ENCODE measurements at places on chromosomes 16 and 17. TPM values are rescaled to one million over a fixed set of nuclear protein-coding genes. Genes with fewer than 3 reads are reported as not detected.

DNA sequence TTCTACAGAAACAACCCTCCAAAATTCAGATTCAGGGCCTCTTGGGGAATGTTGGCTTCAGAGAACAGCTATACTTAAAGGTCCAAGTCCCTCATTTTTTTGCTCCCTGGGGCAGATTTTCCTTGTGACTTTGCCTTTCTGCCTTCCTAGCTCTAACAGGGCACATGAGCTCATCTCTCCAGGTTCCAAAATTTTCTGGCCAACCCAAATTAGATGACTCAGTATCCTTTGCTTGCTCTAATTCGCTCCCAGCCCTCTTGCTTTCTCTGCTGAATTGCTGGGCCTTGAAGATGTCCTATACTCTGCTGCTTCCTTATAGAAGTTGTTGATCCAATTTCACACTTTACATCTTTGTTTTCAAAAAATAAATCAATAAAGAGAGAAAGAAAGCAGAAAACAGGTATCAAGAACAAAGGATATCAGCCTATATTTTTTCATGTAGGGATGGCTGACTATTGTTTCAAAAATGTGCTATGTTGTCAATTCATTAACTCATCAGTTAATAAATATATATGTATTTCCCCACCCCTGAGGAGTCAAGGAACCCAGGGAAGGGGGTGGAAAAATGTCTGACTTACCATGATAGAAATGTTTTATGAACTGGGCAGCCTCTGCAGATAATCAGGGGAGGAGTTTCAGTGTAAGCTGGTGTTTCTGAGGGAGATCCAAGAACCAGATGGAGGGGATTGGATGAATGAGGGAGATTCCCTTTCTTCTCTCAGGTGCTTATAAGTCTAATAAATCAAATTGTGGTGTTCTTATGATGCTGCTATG is 1.0 kb upstream of the KRTAP4-2 start:
- no peaks in the 10 kb centered on the region for H3K36me3 ChIP-seq
- no peak overlapping the region for H3K27ac ChIP-seq
- DNase-seq, result no peak
- H3K27me3 ChIP-seq, result no peaks in the 10 kb centered on the region

DNA sequence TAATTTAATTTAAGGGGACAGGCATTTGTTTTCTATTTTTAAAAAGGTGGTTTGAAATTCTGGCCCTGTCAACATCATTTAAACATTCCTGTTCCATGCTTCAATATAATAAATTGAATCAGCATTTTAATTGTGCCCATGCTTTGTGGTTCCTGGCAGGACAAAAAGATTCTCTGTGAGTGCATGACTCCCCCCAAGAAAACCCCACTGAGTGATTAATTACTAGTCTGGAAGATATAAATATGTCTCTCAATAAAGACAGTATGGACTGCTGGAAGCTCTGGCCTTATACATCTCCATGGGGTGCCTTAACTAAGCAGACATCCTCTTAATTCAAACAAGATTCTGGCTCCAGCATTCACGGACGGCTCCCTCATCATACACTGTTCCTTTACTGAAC is 95.0 kb upstream of the PSMD7 start:
- no peak for DNase-seq
- H3K4me1 ChIP-seq, result peaks cover 19% of the 10 kb centered on the region
- no peaks in the 10 kb centered on the region for H3K27me3 ChIP-seq
- H3K4me3 ChIP-seq, result no peak overlapping the region
- no peak overlapping the region for H3K27ac ChIP-seq
- no peaks in the 10 kb centered on the region for H3K36me3 ChIP-seq

DNA sequence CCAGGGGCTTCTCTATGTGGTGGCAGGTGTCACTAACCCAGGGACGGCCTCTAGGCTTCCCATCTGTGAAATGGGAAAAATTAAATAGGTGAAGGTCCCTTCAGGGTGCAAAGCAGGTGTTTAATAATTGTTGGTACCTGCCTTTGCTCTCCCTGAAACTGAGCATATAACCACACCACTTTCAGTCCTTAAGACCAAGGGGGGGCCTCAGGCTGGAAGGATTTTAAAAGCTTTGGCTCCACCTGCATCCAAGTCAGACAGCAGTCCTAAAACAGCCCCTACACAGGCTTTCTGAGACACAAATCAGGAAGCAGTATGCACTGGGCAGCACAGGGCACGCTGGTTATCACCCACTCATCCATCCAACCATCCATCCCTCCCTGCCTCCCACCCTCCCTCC is 55.0 kb downstream of the TK2 start:
- no peaks in the 10 kb centered on the region for H3K27me3 ChIP-seq
- H3K36me3 ChIP-seq, result no peaks in the 10 kb centered on the region

DNA sequence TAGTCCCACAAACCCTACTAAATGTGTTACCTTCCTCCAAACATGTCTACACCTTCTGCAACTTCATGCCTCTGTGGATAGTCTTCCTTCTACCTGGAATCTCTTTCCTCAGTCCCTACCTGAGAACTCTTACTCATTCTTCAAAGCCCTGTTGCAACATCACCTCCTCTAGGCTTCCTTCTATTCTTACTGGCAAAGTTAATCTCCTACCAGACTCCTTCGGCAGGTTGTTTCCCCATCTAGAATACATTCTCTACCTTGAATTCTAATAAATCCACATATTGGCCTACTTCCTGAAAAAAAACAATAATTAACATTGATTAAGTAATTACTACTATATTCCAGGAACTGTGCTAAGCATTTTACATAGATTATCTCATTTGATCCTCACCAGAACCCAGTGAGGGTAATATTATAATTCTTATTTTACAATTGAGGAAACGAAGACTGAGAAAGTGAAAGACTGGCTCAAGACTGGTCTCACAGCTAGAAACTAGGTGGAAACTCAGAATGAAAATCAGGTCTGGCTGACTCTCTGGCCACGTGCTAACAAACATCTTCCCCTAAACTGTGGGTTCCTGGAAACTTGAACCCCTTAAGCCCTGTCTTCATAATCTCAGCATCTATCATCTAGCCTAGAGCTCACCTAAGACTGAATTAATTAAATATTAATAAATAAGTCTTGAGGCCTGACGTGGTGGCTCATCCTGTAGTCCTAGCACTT is 4.6 kb upstream of the STAT3 start:
- H3K27me3 ChIP-seq, result no peaks in the 10 kb centered on the region
- no peak for DNase-seq
- no peak overlapping the region for H3K4me3 ChIP-seq
- H3K27ac ChIP-seq, result no peak overlapping the region
- H3K4me1 ChIP-seq, result no peaks in the 10 kb centered on the region
- no peaks in the 10 kb centered on the region for H3K36me3 ChIP-seq

GRCh38 chr17:63039899-63040602 is 74.0 kb downstream of the TANC2 start:
- no peaks in the 10 kb centered on the region for H3K27me3 ChIP-seq
- H3K4me3 ChIP-seq, result no peak overlapping the region
- no peak for DNase-seq
- no peaks in the 10 kb centered on the region for H3K4me1 ChIP-seq

Gene ADORA2B
- polyA plus RNA-seq, result 0.24 TPM

DNA sequence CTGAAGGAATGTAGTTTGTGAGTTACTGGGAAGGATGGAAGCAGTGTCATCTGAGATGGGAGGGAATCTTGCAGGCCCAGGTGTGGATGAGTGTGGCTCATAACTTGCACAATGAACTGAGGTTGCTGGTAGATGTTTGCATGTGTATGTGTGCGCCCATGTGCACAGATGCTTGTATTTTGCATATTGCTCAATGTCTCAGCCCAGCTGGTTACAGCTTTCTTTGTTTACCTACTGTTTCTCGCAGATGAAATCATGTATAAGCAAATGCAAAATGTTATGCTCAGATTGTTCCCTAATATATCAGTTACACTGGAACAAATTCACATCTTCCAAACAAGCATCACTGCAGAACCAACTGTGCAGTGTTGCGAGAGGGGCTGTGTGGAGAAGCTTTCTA is 452.2 kb upstream of the EEF2KMT start:
- H3K4me1 ChIP-seq, result no peaks in the 10 kb centered on the region
- H3K36me3 ChIP-seq, result no peaks in the 10 kb centered on the region
- no peak overlapping the region for H3K27ac ChIP-seq
- H3K4me3 ChIP-seq, result no peak overlapping the region

GRCh38 chr17:48995974-48996721 is 1.0 kb upstream of the IGF2BP1 start:
- peak; percentile 66 for DNase-seq
- H3K27ac ChIP-seq, result no peak overlapping the region
- H3K27me3 ChIP-seq, result peaks cover 20% of the 10 kb centered on the region
- peaks cover 4% of the 10 kb centered on the region for H3K4me1 ChIP-seq

Gene MVP
- 40.1 TPM for polyA plus RNA-seq

Gene PAM16
- polyA plus RNA-seq, result 35.3 TPM

Gene HSPB9
- 0.69 TPM for polyA plus RNA-seq

DNA sequence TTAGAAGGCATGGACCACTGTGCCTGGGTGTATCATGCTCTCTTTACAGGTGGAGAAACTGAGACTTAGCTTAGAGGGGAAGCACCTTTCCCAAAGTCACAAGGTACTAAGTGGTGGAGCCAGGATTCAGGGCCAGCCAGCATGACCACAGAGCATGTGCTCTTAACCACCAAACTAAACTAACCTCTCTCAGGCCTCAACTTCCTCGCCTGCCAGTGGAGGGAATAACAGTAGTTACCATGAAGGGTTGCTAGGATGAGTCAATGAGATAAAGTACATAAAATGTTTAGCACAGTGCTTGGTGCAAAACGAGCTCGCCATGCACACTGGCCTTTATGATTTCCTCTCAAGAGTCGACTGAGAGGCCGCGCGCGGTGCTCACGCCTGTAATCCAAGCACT is 6.4 kb upstream of the MYO1C start:
- H3K27me3 ChIP-seq, result no peaks in the 10 kb centered on the region
- no peak overlapping the region for H3K4me3 ChIP-seq

- no peak overlapping the region for H3K4me3 ChIP-seq
- H3K27ac ChIP-seq, result no peak overlapping the region
- H3K27me3 ChIP-seq, result no peaks in the 10 kb centered on the region
- DNase-seq, result no peak
- H3K4me1 ChIP-seq, result no peaks in the 10 kb centered on the region
Observed at GRCh38 chr16:90083139-90083538, 6.0 kb upstream of the PRDM7 start.

- H3K27ac ChIP-seq, result no peak overlapping the region
- no peak overlapping the region for H3K4me3 ChIP-seq
- no peaks in the 10 kb centered on the region for H3K4me1 ChIP-seq
- H3K27me3 ChIP-seq, result no peaks in the 10 kb centered on the region
- DNase-seq, result no peak
- no peaks in the 10 kb centered on the region for H3K36me3 ChIP-seq
Observed at GRCh38 chr17:19391432-19391831, 4.4 kb upstream of the MFAP4 start.

GRCh38 chr17:63439687-63440086 is 6.4 kb downstream of the CYB561 start:
- H3K4me3 ChIP-seq, result no peak overlapping the region
- no peaks in the 10 kb centered on the region for H3K36me3 ChIP-seq
- H3K27ac ChIP-seq, result peak overlapping the region; percentile 37
- H3K27me3 ChIP-seq, result no peaks in the 10 kb centered on the region

DNA sequence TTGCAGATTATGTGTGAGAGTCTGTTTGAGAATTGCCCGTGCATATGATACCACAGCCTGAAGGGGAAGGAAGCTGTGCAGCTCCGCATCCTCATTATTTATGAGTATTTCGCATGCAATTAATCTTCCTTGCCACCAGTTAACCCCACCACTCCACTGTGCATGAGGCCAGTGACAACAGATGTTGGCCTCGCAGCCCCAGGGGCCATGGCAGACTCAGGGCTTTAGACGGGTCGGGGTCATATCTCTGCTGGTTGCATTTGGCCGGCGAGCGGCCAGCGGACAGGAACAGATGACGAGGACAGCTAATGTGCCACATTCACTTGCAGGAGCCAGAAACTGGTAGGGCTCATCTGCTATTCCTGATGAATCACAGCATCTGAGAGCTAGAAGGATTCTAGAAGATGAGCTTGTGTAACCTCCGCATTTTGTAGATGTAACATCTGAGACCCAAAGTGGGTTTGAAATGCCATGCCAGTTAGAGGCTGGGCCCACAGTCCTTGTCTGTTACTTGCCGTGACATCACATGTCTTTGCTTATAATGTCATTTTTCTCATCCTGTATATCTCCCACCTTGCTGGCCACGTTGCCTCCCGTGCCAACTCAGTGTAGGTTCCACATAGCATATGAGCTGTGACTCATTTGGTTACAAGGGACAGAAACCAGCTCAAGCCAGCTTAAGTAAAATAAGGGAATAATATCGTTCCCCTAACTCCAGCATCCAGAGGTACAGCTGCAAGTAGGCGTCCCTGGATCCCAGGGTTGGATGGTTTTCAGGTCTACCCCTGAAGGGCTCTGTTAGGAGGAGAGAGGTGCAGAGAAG is 137.2 kb downstream of the SNX29 start:
- no peak overlapping the region for H3K27ac ChIP-seq
- peaks cover 9% of the 10 kb centered on the region for H3K4me1 ChIP-seq
- no peak for DNase-seq
- H3K27me3 ChIP-seq, result no peaks in the 10 kb centered on the region
- no peak overlapping the region for H3K4me3 ChIP-seq

GRCh38 chr16:11553371-11553770 is 33.3 kb downstream of the LITAF start:
- peak overlapping the region; percentile 89 for H3K27ac ChIP-seq
- no peaks in the 10 kb centered on the region for H3K27me3 ChIP-seq
- no peak for DNase-seq
- peaks cover 21% of the 10 kb centered on the region for H3K4me1 ChIP-seq

GRCh38 chr17:5055543-5055942 is 20.3 kb upstream of the SLC52A1 start:
- no peaks in the 10 kb centered on the region for H3K36me3 ChIP-seq
- H3K4me1 ChIP-seq, result no peaks in the 10 kb centered on the region
- H3K27ac ChIP-seq, result no peak overlapping the region
- no peak for DNase-seq
- no peaks in the 10 kb centered on the region for H3K27me3 ChIP-seq
- H3K4me3 ChIP-seq, result no peak overlapping the region

Gene CDK10
- polyA plus RNA-seq, result 43.6 TPM

DNA sequence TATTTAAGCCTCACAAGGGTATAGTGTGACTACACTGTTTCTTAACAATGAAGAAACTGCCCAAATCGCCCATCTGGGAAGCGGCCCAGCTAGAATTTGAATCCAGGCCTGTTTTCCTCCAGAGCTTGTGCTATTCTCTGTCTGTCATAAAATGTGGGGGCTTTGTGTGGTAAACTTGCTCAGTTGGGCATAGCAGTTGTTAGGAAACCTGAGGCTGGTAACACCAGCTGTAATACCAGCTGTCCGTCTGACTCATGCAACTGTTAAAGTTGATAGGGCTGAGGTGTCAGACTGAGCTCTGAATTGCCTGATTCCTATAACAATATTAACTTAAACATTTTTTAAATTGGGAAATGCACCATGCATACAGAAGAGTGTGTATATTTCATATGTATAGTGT is 9.3 kb downstream of the NOD2 start:
- no peak for DNase-seq
- no peaks in the 10 kb centered on the region for H3K36me3 ChIP-seq
- no peak overlapping the region for H3K27ac ChIP-seq
- H3K27me3 ChIP-seq, result no peaks in the 10 kb centered on the region
- no peak overlapping the region for H3K4me3 ChIP-seq

Gene ELOB
- polyA plus RNA-seq, result 374 TPM

DNA sequence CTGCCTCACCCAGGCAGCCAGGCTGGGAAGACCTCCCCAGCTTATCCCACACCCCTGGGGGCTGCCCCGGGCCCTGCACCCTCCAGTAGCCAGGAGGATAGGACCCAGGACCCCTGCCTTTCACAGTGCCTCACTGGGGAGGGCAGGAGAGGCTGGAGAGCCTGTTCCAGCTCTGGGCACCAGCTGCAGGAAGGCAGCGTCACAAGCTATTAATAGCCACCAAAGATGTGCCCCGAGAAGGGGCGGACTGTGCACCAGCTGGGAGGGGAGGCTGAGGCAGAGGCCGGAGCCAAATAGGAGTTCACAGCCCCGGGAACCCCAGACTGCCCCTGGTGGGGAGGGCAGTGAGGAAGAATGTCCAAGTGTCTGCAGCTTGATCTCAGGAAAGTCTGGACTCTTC is 8.8 kb downstream of the SBK1 start:
- no peaks in the 10 kb centered on the region for H3K27me3 ChIP-seq
- H3K27ac ChIP-seq, result no peak overlapping the region
- no peaks in the 10 kb centered on the region for H3K4me1 ChIP-seq
- H3K4me3 ChIP-seq, result no peak overlapping the region
- no peak for DNase-seq
